ENCODE measurements at places on chromosomes 3 and 15.

- DNase-seq, result peak; percentile 22
Measured at GRCh38 chr3:171900446-171900845, 57.3 kb downstream of the TMEM212 start.

- DNase-seq, result no peak
Measured at GRCh38 chr3:18411541-18411940, 13.6 kb downstream of the SATB1 start.

DNA sequence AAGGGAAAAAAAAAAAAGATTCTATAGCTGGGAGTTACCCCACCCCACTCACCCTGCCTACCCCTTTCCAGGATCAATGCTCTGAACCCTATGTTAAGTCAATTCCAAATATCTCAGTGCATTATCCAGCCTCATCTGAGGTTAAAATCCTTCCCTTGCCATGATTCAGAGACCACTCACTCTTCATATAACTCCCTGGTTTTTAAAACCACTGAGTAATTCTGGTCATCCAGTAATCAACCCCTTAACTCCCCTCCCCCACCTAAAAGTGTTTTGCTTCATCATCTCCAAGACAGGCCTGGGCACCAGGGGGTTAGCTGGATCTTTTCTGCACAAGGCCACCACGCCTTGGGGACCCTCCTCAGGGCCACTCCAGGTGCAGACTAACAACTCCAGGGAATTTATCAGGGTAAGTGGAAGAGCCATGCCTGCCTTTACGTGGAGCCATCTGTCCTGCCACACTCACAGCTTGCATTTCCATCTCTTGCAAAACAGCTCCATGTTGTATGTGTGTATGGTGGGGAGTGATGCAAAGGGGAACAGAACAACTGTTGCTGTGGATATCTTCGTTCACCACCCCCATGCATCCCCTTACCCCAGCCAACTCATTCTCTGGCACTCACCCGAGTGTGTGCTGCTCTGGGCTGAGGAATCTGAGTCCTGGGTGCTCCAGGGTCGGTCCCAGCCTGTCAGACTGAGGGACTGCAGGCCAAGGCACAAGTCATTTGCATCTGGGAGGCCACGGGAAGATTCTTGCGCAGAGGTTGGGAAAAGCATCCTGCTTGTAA is 30.7 kb upstream of the RPS17 start:
- DNase-seq, result no peak

DNA sequence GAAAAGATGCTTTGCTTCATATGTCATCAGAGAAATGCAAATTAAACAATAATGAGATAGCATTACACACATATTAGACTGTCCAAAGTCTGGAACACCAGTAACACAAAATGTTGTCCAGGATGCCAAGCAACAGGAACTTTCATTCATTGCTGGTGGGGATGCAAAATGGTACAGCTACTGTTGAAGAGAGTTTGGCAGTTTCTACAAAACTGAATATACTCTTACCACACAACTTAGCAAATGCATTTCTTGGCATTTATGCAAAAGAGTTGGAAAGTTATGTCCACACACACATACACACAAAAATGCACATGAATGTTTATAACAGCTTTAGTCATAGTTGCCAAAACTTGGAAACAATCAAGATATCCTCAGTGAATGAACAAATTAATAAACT is 195.2 kb upstream of the MME start:
- no peak for DNase-seq

- no peak for DNase-seq
Measured at GRCh38 chr15:75639191-75639708, 774 bp downstream of the IMP3 start.

GRCh38 chr15:48785195-48785594 is 25.7 kb downstream of the CEP152 start:
- DNase-seq, result no peak

GRCh38 chr3:188200481-188200880 is 46.5 kb downstream of the LPP start:
- DNase-seq, result no peak

DNA sequence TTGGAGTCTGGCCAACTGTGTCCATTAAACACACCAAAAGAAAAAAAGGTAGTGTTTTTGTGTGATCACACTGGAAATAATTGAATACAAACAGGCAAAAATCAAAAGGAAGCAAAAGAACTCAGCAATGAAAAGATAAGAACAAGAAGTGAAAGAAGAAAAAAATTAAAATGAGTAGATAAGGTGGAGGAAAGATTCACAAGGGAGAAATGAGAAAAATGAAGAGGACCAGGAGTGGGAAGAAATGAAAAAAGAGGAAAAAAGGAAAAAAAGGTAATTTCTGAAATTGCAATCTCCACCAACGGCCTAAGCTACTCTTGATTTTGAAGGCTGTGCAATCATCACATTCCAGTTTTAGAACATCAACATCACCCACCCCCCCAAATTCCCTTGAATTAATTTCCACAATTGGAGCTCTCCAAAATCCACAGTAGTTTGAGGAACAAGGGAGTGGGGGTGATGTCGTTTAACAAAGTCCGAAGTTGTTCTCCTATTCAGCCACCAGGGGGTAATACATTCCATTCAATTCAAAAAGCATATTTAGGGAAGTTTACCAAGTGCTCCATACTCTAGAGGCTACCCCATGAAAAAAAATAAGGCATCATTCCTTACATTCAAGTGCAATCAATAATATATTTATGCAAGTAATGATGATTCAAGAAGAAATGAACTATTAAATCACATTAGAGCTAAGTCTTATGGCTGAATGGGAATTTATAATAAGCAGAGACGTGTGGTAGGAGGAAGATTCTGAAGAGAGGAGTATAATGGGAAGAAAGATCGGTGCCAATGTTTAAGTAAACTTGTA is 37.4 kb downstream of the ZNF860 start:
- DNase-seq, result peak; percentile 58

DNA sequence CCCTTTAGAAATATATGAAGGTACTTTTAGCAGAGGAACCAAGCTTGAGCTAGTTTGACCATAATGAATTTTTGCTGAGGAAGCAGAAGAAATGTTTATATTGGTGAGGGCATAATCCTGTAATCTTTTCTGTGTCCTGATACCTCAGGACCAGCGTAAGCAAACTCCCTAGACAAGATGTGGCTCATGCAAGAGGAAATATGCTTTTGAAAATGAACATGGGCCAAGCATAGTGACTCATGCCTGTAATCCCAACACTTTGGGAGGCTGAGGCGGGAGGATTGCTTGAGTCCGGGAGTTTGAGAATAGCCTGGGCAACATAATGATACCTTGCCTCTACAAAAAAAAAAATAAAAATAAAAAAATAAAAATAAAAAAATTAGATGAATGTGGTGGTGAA is 78.5 kb downstream of the PPARG start:
- DNase-seq, result no peak

- no peak for DNase-seq
Measured at GRCh38 chr3:40980467-40980866, 218.8 kb upstream of the CTNNB1 start.

DNA sequence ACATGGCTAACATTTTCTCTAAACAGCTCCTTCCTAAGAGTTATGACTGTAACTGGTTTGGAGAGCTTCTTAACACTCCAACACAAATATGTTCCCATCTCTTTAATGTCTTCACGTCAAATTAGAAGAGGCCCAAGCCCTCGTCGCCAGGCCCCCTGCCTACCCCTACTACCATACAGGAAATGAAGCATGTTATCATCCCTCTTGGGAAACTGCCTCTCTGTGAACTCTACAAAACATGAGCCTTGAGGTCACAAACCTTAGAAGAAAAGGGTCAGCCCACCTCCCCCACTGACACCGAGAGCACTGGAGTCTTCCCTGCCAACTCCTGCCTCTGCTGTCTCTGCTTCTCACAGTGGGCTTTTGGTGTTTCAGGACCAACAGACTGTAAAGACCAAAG is 243.1 kb upstream of the STT3B start:
- no peak for DNase-seq

DNA sequence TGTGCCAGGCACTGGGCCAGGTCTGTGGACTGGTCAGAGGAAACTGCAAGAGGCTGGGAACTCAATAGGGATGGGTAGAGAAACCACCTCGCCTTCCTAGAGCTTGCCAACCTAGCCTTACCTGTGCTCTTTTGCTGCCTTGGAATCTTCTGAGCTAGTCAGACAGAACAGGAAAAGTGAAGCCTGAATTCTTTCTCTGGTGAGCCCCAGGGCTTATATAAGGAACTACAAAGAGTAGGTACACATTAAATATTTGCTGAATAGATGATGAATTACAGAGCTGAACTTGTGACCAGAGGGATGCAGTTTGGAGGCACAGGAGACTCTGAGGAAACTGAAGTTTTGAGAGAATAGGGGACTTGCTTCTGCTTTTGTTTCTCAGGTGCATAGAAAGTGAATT is 15.6 kb upstream of the FBXW12 start:
- no peak for DNase-seq

GRCh38 chr3:140176526-140176925 is 241.5 kb downstream of the CLSTN2 start:
- peak; percentile 42 for DNase-seq

DNA sequence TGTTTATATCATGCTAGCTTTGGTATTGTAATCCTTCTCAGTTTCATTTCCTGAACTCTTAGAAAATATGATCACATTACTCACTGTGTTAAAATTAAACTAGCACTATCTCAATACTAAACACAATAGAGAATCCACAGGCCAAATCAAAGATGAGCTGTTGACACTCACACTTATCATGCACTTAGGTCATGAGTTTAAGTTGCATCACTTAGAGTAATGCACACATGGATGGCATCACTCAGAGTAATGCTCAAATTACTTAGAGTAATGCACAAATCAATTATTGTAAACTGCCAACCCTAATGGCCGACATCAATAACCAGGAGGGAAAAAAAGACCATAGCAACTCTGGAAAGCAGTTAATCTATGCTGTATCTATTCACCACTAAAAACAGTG is 40.0 kb upstream of the MCF2L2 start:
- no peak for DNase-seq

DNA sequence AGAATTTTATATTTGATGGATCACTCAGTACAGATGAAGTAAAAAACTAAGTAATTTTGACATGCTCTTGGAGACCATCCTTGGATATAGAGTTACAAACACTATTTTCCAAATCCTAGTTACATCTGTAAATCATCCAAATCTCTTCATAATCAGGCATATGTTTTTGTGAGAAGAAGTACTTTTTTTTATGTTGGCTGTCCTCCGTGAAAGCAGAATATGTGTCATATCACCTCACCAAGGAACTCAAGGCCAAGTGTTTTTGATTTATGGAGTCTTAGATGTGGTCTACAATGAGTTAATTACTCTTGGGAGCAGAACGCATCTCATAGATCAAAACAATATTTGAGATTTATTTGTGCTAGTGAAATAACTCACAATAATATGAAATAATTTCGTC is 416.5 kb upstream of the TGFBR2 start:
- DNase-seq, result no peak

- no peak for DNase-seq
Measured at GRCh38 chr15:79520654-79521053, 88.5 kb downstream of the MINAR1 start.

DNA sequence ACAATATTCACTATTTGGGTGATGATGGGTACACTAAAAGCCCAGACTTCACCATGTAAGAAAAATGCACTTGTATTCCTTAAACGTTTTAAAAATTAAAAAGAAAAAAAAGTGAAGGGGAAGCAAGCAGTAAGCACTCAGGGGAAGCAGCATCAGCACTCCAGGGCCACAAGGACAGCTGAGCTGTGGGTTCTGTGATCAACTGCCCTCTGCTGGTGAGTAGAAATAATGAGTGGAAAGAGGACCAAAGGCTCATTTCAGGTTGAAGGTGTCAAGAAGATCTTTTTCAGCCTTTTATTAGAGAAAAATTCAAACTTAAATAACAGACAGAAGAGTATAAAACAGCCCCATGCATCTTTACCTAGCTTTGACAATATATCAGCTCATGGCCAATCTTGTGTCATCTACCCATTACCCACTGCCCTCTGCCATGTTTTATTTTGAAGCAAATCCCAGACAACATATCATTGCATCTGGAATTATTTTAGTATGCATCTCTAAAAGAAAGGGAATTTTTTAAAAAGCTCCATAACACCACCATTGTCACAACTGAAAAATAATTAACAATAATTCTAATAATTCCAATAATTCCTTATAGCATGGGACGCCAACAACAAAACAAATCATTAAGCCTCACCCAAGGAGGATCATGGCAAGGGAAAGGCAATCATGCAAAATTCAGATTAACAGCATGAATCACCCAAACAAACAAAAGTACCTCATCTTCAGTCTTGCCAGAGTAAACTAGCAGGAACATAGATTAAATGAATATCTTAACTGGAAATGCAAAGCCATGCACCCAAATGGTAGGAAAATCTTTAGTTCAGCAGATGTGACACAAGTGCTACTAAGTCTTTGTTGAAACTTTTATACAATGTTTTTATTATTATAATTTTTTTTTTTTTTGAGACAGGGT is 42.5 kb downstream of the TAMM41 start:
- peak; percentile 71 for DNase-seq

- DNase-seq, result no peak
Measured at GRCh38 chr15:78264304-78265136, at the start of gene DNAJA4. DNAJA4 (plus strand) TSS chr15:78264562; CDS start chr15:78264764, 202 bp downstream.

DNA sequence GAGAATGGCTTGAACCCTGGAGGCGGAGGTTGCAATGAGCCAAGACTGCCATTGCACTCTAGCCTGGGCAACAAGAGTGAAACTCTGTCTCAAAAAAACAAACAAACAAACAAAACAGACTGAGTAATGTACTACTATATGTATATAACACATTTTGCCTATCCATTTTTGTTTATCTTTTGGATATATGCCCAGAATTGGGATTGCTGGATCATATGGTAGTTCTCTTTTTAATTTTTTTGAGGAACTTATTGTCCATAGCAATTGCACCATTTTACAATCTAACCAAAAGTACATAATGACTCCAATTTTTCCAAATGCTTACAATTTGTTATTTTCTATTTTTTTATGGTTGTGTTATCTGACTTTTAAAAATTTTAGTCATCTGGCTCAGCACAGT is 47.3 kb downstream of the GMPS start:
- DNase-seq, result no peak

- DNase-seq, result no peak
Measured at GRCh38 chr3:100083209-100083608, 31.1 kb downstream of the FILIP1L start.

All from urothelium cell line (cell line).